Karpas-422 (cell line): ENCODE measurements at places on chromosomes 5 and 9. TPM values are rescaled to one million over a fixed set of nuclear protein-coding genes. Genes with fewer than 3 reads are reported as not detected.

The THBS4 gene
- total RNA-seq, result 2.0 and 3.9 TPM in 2 replicates

The TCF7 gene
- not detected in 2 replicates for total RNA-seq

DNA sequence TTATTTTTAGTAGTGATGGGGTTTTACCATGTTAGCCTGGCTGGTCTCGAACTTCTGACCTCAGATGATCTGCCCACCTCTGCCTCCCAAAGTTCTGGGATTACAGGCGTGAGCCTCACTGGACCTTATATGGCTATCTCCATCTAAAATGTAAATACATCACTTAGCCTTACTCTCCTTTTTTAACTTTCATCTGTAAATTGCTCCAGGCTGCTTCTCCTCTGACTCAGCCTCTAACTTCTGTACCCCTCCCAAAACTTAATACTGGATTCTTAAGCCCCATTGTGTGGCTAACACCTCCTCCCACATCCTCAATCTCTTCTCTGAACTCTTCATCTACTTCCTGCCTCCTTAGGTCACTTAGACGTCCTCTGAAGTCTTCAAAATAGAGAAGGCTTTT, 4.0 kb downstream of the SNX30 start:
- peak; percentile 42 for DNase-seq
- no peaks in the 10 kb centered on the region for H3K36me3 ChIP-seq
- no peak overlapping the region for H3K4me3 ChIP-seq
- peaks cover 40% of the 10 kb centered on the region for H3K4me1 ChIP-seq

The MSX2 gene
- total RNA-seq, result not detected in 2 replicates

GRCh38 chr5:10762776-10763500, 1.9 kb upstream of the DAP start:
- H3K36me3 ChIP-seq, result peaks cover 3% of the 10 kb centered on the region; the same call in 1 of the 2 replicates
- peak; percentile 72 for DNase-seq
- peak overlapping the region; percentile 94 for H3K27ac ChIP-seq
- peaks cover 44% of the 10 kb centered on the region for H3K4me1 ChIP-seq
- no peaks in the 10 kb centered on the region for H3K27me3 ChIP-seq
- peak overlapping the region; percentile 74 for H3K4me3 ChIP-seq

DNA sequence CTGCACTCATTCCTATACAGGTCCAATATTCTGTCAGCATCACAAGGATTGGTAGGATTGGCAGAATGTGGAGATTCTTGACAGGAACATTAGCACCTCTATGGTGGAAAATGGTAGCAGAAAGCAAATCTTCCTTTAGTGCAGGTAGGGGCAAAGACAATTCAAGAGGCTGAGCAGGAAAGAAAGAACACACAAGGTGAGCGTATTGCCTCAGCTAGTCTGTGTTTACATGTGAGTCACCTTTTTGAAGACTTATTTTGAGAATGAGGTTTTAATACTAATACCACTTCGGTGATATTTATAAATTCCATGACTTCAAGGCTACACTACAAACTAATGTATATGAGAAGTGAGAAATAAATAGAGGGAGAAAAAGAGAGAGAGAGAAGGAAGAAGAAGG, 717.0 kb downstream of the BRINP1 start:
- no peaks in the 10 kb centered on the region for H3K27me3 ChIP-seq
- no peak for DNase-seq
- H3K36me3 ChIP-seq, result no peaks in the 10 kb centered on the region
